ENCODE measurements at places on chromosomes 5 and 9.

- DNase-seq: no peak
Observed at GRCh38 chr5:134249469-134250379, 23.9 kb upstream of the PPP2CA start.

DNA sequence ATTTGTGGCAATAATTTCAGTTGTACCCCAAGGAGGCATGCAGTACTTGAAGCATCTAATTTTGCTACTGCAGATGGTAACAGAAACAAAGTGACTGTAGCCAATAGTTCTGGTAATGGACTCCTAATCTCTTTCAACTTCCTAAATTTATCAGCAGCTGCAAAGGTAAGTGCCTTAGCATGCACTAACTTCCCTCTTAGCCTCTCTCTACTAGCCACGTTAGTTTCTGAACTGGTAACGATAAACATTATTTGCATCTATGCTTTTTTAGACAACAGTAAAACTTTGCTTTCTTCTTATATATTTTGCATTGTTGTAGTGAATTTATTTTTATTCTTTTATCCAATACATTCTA, 6.2 kb upstream of the CKS2 start:
- no peak for DNase-seq

GRCh38 chr5:163506095-163506457, 657 bp downstream of the MAT2B start:
- no peak for DNase-seq

DNA sequence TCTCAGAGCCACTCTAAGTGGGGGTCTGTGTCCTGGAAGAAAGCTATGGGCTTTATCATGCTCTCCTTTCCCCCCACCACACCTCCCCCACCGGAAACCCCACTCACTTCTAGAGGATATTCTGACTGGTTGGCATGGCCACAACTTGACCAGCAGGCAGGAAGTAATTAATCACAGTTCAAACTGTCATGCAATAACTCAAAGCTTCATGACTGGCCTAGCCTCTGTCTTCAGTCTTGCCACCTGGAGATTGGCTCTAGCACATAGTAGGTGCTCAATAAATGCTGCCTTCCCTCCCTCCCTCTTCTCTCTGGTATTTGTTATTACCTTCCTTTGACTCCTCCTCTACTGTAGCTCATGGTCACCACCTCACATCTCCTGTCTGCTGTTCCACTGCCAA, 124.7 kb downstream of the GABBR2 start:
- no peak for DNase-seq

GRCh38 chr5:123710031-123710430, 198.1 kb downstream of the CSNK1G3 start:
- no peak for DNase-seq

GRCh38 chr9:35748858-35749514, at the start of the genes GBA2 and RGP1:
Gene GBA2 (minus strand): TSS chr9:35749228. CDS start chr9:35748704, 524 bp downstream.
Gene RGP1 (plus strand): TSS chr9:35749287. CDS start chr9:35749756, 469 bp downstream.
- DNase-seq: peak; percentile 73

DNA sequence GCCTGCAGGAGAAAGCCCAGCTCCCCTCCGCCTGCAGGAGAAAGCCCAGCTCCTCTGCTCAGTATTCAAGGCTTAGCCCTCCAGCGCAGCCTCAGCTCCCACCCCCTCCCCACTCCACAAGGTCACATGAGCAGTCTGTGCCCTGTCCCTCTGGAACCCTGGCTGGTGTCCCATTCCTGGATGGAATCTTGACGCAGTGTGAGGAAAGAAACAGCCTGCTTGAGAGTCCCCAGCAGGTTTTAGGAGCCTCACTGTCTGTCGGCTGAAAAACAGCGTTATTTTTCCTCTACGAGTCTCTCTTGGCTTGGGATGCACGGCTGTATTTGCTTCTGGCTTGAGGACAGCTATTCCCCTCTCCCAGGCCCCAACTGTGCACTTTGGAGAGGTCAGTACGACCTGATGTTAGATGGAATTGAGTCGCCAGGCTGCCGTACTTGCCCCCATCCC, 210.1 kb upstream of the TRIM32 start:
- peak; percentile 22 for DNase-seq

GRCh38 chr5:113673041-113673440, 159.5 kb downstream of the YTHDC2 start:
- no peak for DNase-seq

DNA sequence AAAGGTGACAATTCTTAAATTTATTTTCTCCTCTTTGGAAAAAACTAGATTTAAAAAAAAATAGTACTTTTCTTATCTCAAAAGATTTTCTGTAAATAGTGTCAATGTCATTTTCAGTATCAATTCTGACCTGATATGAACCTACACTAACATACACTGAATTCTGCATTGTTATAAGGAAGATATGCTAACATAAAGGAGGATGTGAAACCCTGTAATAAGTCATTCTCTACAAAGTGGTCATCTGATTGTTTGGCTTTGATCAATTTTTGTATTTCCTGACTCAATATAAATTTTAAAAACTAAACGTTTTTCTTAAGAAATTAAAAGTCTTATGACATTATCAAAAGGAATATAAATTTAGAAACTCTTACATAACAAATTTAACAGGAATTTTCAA, 233.6 kb upstream of the EDIL3 start:
- DNase-seq: no peak

DNA sequence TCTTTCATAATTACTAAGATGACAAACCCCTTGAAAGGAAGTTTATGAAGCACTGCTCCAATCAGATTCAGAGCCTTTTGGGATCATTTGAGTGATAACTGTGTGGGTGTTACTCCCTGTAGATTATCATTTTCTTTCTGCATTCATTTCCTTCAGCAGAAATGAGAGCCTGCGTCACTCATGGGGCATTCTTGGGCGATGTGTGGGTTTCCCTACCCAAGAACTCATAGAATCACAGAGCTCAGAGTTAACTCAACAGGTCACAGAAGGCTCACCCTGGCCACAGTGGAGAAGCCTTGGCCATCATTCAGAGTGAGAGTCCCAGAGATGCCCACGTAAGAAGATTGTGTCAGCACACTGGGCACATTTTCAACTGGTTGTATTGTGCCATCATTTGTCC, 401.9 kb downstream of the TLE4 start:
- DNase-seq: no peak

GRCh38 chr9:38380230-38380871, 12.2 kb upstream of the ALDH1B1 start:
- DNase-seq: no peak

DNA sequence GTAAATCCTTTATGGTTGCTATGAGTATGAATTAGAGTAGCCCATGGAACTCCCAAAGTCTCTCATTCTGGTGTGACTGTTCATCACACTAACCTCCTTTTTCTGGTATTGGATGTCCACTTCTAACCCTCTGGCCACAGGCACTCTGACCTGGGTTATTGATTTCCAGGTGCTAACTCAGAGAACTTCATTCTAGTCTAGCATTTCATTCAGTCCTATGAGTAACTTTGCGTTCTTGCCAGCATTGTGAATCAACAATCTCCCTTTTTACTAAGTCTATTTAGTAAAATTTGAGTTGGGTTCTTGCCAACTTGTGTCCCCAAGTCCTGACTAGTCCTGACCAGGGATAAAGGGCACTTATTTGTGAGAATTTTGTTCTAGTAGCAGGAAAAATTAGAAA, 103.5 kb downstream of the SNX18 start:
- DNase-seq: no peak

- no peak for DNase-seq
Observed at GRCh38 chr9:36940881-36941280, 93.2 kb downstream of the PAX5 start.

DNA sequence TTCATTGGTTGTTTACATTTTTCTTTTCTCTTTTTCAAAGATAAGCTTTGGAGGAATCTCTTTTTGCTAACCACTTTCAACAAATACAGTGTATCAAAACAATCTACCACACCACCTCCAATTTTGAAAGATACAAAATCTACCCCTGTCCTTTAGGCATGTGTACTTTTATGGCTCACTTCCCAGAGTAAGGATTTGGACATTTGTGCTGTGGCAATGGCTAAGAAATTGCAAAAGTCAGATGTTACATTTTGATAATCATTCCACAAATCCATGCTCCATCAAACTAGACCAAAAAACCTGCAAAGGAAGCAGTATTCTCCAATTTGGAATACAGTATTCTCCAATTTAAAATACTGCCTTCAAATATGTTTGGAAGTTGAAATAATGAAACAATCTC, 204.9 kb downstream of the MCTP1 start:
- no peak for DNase-seq

DNA sequence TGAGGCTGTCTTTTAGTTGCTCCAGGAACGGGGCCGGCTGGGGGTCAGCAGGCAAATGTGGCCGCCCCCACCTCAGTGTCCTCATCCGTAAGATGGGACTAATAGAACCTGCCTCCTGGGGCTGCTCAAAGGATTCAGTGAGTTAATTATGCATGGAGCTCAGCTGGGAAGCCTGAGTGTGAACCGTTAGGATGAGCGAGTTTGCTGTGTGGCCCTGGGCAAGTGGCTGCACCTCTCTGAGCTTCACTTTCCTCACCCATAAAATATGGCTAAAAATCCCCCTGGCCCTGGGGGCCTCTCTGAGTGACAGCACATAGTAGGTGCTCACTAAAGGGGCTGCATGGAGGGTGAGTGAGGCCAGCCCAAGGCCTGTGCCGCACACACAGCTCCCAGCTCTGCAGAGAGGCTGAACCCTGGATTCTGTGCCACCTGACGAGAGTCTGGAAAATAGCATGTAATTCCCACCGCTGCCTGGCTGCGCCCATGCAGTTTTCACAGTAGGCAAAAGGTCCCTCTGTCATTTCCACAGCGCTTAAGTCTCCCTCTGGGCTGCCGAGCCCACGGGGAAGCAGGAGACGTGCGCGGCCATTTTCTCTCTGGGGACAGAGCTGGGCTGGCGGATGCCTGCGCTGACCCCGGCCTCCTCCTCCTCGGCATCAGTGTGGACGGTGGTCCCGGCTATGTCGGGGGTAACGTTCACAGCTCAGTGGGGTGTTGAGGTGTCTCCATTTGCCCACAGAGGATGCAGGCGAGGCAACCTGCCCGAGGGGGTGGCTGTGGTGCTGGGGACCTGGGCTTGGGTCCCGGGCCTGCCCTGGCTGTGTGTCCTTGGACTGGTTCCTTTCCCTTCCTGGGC, 18.2 kb downstream of the ASS1 start:
- DNase-seq: no peak

DNA sequence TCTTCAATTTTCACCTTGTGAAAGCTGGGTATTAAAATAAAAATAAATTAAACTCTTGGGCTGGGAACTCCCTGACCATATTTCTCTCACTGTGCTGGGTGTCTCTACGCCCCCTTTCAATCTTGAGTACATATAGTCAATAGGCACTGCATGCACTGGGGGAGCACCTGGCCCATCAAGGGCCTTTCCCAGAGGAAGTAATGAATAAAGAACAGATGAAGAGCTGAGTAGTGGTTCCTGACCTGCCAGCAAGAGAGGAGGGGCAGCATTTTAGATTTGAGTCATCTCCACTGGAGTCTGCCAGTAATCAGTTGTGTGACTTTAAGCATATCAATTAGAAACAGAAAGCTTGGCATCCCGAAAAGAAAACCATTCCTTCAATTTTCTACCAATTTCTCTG, 6.2 kb downstream of the MAPKAP1 start:
- DNase-seq: no peak

DNA sequence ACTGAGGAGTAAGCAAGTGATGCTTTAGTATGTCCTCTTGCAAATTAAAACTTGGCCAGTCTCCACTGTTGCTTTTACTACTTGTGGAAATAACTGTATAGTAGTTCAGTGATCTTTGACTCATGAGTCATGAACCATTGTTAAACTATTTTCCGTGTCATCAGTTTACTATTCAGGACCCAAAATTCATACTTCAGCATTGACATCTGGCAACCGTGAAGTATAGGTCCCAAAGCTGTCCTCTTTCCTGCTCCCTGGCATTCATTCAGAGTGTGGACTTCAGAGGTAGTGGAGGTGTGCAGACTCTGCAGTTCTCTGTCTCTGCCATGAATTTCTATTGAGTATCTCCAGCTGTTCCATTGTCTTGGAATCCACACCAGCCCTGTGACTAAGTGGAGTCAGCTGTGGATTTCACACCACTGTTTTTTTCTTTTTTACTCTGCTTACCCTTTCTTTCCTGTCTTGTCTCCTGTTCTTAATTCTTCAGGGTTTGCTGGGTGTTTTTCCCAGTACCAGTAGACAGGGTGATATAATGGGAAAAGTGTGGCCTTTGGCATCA, 7.5 kb downstream of the TDRD7 start:
- DNase-seq: no peak

DNA sequence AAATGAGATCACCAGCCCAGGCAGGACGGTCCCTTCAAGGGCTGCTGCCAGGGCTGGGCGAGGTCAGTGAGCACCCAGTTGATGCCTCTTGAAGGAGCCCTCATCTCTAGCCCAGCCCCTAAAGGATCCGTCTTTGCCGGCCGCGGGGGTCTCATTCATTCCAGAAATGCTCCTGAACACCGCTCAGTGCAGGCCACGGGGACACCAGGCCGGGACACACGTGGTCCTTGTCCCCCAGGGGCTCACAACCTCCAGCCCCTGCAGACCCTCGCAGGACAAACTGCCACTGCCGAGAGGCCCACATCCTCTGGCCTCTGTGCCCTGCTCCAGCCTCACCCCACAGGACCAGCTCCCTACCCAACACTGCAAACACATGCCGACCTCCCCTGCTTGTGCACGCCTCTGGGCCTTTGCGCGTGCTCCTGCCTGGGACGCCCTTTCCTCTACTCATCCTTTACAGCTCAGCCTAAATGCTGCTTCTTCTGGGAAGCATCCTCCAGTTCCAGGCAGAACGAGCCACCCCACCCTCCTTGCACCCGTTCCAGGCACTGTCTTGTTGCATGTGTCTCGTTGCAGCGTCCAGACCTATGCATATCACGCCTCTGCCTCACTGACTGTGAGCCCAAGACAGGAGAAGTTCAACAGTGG, 10.3 kb upstream of the LAMC3 start:
- DNase-seq: no peak

DNA sequence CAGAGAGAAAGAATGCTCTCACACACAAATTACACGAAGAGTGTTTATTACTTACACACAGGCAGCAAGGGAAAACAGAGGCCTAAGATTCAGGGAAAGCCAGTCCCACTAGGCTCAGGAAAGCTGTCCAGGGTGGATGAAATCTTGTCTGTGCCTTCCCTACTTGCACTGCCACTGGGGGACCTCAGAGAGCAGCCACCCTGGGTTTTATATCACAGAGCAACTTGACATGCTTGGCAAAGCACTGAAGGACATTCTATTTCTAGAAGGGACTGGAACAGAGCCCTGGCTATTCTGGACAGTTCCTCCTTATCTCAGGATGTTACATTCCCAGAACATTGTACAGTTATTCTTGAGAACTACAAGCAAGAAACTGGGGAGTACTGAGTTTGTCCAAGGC, 7.5 kb upstream of the PRSS3 start:
- no peak for DNase-seq

DNA sequence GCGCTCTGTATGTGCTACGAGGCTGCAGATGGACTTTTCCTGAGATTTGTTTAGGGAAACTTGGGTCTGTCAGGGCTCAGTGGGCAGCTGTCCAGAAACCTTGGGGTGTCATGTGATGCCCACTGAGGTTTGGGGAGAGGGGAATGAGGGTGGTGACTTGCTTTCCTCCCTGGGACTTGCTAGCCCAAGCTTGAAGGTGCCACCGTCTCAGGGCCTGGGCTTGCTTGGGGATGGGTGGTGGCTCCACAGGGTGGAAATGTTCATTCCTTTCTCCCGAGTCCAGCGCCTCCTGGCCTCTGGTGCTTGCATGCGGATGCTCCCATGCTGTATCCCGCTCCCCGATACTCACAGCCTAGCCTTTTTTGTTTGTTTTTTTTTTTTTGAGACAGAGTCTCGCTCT, 33.3 kb downstream of the ZNF618 start:
- no peak for DNase-seq

All from hypothalamus (tissue), 51 donors.